ENCODE measurements at places on chromosomes 13 and 19.
A peak's percentile ranks its signal among the peaks of the same experiment; 100 is the strongest.

DNA sequence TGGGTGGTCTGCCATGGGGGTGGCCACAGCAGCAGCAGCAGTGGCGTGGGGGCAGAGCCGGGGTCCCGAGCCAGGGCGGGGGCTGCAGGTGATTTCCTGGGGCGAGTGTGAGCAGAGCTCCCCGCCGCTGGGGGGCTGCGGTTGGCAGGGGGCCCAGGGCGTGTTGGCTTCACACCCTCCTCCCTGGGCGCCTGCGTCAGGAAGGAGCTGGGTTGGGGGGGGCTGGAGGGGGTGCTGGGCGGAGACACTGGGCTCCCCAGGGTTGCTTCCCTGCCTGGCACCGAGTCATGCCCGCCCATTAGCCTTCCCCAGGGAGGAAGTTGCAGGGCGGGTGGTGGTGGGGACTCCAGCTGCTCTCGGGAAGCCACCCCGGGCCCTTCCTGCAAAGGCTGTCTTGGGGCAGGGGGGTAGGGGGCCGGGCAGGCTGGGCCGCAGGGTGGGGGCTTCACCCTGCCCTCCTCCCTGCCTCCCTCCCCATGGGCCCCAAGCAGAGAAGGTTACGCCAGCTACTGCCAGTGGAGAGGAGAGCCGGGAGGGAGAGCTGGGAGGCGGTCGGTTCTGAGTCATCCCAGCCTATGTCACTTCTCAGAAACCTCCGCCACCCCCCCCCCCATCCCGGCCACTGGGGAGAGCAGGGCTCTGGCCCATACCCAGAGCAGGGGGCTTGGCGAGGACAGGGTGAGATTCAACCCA is 4.6 kb downstream of the MIDN start:
- peak; percentile 80 for DNase-seq

- no peak for DNase-seq
Measured at GRCh38 chr19:32355309-32355708, 9.9 kb downstream of the ZNF507 start.

- no peak for DNase-seq
Measured at GRCh38 chr19:10532457-10532856, 11.2 kb upstream of the ATG4D start.

DNA sequence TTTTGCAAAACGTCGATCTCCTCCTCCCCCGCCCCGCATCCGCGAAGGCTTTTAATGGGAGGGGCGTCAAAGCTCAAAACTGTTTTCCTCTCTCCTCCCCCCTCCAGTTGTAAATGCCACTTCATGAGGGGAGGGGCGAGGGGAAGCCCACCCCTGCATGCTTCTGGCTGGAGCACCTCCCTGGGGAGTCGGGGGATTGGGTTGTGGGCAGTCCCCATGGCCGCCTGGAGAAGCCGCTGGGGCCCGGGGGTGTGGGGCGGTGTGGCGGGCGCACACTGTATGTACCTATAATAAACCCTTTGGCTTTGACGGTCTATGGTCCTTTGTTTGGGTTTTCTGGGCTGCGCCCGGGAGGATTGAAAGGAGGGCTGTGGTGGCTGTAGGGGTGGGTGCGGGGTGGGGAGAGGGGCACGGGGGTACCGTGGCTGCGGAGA is 505 bp upstream of the SHKBP1 start:
- DNase-seq, result no peak

DNA sequence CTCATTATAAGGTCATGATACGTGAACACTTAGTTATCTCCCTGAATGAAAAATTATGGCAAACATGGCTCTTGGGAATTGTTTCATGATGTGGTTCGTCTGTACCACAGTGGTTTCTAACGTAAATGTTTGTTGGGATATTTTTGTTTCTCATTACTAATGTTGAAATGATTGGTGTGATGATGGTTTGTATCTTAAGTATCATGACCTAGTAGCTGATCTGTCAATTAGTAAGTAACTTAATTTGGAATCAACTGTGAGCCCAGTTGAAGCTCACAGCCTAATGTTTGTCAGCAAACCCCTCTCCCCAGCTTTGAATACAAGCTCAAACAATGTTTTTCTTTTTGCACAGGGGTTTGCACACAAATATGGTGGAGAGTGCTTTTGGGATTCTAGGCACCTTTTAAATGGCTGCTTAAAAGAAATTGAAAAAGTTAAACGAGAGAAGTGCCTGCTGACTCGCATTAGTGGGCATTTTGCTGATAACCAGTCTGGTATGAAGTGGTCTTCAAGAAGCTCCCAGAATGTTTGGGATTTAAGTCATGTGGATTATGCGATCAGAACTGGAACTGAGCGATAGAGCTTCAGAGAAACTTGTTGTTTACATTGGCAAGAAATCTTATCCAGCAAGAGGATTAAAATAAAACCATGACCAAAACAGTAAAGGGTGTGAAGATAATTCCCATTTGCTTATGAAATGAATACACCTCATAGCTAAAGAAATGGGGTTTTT is 68.2 kb downstream of the LMO7 start:
- DNase-seq, result no peak

DNA sequence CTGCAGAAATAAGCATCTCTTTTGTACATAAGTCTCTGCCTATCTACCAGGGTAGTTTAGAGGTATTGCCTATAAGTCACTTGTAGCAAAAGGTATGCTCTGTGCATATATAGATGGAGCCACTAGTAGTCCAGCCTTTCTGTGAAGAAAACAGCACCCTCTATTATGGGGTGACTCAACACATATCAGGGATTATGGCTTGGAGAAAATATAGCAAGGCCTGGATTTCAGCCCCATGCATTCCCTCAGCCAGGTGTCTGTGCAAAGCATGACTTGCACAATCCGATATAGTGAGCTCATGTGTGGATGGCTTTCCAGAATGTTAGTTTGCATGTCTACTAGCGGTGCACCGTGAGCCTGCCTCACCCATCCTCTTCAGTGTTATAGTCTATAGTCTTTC is 13.4 kb upstream of the NALCN start:
- DNase-seq, result no peak

DNA sequence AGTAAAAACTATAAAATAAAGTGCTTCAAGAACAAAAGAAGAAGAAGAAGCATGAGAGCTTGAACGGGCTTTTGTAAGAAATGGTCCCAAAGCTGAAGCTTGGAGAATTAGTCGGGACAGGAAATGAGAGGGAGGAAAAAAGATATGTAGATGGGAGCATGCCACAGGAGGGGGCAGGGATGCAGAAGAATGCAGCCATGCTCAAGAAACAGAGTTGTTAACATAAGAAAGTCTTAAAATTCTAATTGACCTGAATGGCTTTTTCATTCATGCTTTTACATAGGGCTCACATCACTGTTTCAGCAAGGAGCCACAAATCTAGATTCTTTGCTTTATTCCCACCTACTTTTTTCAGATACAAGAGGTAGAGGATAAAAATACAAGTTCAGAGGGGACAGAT is 27.7 kb upstream of the NBEA start:
- DNase-seq, result no peak

DNA sequence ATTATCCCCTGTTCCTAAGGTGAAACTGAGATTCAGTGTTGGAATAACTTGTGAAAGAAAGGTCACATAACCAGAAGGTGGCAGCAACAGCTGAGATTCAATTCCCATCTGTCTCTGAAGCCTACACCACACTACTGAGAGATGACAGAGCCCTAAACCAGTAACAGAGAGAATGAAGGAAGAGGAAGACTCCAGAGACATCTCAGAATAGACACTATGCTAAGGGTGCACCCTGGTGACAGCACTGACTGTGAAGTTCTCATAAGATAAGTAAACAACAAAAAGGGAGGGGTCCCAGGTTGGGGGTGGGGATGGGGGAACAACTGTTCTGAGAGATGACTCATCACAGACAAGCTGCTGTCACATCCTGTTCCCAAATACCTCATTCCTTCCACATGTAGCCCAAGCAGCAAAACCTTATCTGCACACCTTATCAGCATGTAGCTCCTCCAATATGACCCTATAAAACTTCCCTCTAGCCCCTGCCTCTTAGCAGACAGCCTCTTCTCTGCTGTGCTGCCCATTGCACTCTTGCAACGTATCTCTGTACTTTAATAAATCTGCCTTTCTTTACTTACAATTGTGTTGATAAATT is 46.5 kb downstream of the UTP14C start:
- DNase-seq, result peak; percentile 3

DNA sequence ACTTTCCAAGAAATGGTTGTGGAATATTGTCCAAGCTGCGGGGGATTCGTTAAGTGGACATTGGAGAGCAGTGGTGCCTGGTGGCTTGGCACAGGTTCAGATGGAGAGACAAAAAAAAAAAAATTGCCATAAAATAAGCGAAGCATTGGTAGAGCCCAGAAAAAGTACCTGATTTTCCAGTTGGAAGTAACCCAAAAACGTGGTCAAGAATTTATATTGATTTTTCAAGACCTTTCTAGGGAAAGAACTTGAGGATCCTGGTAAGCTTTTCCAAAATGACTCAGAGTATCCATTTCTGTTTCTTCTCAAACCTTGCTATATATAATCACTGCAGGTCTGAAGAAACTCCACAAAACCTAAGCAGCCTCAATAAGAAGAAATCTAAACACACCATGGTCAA is 94.6 kb downstream of the ING1 start:
- no peak for DNase-seq

DNA sequence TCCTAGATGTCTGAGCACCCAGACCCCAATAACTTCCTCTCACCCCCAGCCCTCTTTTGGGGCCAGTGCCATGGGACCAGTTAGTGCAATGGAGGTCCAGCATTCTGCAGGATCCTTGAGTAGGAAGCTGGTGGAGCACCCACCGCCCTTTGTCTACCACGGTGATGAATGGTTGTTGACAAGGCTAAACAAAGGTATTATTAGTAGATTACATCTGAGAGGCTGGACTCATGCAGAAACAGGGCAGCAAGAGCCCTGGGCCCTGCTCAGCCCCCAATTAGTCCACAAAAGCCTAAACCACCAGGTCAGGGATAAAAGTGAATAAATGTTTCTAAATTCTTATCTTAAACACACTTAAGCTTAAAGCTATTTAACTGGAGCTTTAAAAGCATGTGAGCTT is 196.5 kb upstream of the TSHZ3 start:
- no peak for DNase-seq

DNA sequence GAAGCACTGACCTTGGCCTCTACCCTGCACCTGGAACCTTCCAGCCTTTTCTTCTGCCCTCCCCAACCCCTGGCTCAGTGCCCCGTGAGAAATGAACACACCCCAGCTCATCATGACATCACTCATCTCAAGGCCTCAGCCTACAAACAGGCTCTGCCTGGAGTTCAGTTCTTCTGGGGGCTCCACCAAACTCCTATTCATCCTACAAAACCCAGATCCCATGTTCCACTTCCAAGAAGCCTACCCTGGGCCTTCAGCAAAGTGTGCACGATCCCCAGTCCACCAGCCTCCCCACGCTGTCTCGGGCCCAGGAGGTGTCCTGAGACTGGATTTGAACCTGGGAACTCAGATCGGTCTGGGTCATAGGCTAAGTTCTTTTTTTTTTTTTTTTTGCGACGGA is 9.0 kb upstream of the SHC2 start:
- no peak for DNase-seq

DNA sequence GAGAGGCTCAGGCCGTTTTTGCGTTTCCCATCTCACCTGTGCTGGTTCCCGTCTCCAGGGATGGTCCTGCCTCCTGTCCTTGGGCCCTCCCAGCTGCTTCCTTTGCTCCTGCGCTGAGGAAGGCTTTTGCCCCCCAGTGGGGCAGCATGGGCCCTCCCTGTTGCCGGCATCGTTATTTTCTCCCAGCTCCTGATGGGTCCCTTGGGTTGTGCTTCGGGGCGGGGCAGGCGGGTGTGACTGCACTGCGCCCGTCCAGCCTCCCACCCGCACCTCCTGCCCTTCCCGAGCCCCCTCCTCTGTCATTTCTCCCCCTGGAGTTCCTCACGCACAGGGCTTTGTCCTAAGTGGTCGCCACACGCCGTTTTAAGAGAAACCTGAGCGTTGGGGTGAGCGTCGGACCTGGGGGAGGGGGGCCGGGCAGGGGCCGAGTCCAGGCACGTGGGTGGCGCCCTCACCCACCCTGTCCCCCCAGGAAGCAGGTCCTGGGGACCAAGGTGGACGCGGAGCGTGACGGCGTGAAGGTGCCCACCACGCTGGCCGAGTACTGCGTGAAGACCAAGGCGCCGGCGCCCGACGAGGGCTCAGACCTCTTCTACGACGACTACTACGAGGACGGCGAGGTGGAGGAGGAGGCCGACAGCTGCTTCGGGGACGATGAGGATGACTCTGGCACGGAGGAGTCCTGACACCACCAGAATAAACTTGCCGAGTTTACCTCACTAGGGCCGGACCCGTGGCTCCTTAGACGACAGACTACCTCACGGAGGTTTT is 2.8 kb upstream of the GZMM start:
- no peak for DNase-seq

GRCh38 chr19:58052256-58052655 is 6.8 kb upstream of the ZNF135 start:
- DNase-seq, result no peak

- no peak for DNase-seq
Measured at GRCh38 chr19:31666126-31666525, 316.9 kb upstream of the TSHZ3 start.

DNA sequence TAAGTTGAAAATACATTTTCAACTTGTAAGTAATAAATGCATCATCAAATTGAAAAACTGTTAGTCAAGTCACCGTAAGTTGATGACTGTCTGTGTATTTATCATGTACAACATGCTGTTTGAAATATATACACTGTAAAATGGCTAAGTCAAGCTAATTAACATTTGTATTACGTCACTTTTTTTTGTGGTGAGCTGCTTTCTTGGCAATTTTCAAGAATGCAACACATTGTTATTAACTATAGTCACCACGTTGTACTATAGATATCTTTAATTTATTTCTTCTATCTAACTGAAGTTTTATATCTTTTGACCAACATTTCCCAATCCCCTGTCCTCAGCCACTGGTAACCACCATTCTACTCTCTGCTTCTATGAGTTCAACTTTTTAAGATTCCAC is 57.0 kb downstream of the RBM26 start:
- no peak for DNase-seq

- no peak for DNase-seq
Measured at GRCh38 chr19:16265890-16266585, 58.6 kb upstream of the KLF2 start.

- no peak for DNase-seq
Measured at GRCh38 chr19:28981518-28981917, 231.4 kb downstream of the UQCRFS1 start.

DNA sequence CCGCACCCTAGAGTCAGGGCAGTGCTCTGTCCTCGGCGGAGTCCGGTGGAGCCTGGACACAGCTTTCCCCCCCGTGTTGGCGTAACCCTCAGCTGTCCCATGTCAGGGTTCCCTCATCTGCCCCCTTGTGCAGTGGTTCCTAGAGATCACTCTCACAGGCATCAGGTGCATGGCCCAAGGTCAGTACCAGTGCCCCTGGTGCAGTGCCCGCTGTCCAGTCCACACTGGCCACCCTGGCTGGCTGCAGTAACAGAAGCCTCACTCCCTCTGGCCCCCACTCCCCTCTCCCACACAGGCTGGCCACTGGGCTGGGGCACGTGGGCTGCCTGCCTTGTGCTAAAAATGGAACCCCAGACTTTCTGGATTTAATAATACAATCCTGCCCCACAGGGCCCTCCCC is 49.6 kb upstream of the C1QTNF9B start:
- no peak for DNase-seq

- no peak for DNase-seq
Measured at GRCh38 chr13:47908197-47908902, 92.7 kb downstream of the SUCLA2 start.
